Panc1 (cell line): ENCODE measurements at places on chromosomes 5 and 9.

DNA sequence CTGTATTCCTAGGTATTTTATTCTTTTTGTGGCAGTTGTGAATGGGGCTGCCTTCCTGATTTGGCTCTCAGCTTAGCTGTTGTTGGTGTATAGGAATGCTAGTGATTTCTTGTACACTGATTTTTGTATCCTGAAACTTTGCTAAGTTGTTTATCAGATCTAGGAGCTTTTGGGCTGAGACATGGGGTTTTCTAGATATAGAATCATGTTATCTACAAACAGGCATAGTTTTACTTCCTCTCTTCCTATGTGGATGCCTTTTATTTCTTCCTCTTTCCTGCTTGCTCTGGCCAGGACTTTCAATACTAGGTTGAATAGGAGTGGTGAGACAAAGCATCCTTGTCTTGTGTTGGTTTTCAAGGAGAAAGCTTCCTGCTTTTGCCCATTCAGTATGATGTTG is 129.9 kb downstream of the DMXL1 start:
- DNase-seq, result no peak

- no peak for DNase-seq
These were observed 942.4 kb downstream of the CDH12 start for GRCh38 chr5:21910731-21911130.

DNA sequence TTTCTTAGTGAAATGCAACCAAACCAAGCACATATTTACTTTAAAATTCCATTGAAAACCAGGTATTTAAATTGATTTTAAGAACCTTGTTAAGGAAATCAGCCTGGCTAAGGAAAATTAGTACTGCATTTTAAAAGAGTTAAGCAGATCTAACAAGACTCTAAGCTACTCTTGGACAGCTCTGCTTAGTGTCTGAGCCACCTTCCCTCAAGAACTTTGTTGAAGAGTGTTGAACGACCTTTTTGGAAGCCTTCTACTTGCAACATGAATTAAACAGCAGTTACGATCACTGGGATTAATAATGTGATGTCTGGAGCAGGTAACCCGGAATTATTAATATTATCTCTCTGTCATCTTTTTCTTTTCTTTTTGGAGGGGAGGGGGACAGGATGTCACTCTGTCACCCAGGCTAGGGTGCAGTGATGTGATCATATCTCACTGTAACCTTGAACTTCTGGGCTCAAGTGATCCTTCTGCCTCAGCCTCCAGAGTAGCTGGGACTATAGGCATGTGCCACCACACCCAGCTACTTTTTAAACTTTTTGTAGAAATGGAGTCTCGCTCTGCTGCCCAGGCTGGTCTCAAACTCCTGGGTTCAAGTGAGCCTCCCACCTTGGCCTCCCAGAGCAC is 74.7 kb downstream of the ANKRD55 start:
- no peak for DNase-seq

- no peak for DNase-seq
These were observed 7.1 kb downstream of the SPRY4 start for GRCh38 chr5:142317753-142318152.

DNA sequence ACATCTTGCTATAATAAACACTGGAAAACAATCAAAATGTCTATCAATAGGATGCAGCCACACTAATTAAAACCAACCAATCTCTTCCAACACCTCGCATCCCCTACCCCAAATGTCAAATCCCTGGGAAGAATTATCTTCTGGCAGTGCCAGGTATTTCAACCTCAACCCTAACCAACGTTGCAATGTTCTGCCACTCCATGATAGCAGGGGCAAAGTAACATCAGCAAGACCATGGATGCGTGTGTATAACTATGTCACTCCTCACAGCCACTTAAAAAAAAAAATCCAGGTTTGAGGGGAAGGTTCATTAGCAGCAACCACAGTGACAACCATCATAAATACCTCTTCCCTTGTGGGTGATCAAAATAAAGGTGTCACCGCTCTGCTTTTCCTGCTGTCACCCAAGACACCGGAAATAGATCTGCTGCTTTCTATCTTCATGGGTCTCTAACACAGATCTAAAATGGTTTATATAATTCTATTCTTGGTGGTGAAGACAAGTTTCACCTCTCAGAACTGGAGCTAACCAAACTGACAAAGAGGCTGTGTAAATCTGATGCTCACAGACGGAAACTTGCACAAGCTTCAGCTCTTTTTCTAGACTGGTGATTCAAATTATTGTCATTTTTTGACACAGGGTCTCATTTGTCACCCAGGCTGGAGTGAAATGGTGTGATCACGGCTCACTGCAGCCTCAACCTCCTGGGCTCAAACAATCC is 9.9 kb downstream of the HSPA9 start:
- no peak for DNase-seq

DNA sequence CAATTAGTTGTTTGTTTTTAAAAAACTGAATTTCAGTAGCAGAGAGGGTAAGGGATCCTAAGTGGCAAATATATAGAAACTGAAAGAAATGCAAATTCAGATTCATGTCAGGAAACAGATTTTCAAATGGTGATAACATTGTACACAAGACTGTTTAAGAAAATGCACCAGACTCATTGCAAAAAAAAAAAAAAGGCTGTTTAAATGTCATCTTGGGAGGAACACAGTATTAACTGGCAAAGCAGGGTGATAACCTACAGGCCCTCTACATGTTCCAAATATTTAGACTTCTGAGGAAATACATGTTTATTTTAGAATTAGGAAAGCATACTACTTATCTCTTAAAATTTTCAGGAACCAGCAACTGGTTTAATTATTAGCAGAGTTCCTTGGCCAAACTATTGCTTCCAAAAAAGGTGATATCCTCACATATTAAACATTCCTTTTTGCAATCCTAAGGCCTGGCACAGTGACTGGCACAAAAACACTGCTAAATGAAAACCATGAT is 114.5 kb downstream of the TSSK1B start:
- no peak for DNase-seq

DNA sequence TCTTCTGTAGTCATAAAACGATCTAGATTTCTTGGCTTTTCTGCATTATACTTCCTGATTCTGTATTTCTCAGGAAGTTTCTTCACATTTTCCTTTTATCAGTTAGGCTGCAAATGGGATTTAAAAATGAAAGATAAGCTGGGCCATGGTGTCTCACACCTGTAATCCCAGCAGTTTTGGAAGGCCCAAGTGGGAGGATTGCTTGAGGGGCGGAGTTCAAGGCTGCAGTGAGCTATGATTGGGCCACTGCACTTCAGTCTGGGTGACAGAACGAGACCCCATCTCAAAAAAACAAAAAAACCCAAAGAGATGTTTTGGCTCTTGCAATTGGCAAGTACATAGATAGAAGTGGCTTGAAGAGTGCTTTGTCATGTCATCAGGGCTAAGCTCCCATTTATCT is 26.2 kb upstream of the APC start:
- DNase-seq, result no peak

DNA sequence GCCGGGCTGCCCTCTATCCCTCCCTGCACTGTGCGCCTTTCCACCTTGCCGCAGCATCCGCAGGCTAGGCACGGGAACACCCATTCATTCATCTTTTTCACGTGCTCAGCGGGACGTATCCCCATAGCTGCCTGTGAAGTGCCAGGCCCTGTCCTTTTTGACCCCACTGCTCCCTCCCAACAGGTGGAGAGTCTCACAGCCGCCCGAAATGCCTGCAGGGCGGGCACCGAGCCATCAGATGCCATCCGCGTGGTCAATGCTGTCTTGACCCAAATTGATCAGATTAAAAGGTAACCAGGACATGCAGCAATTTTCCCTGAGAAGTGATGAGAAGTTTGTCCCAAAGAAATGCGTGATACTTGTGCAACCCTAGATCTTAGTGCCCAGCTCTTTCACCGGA is 15.5 kb downstream of the TRIP13 start:
- DNase-seq, result no peak

DNA sequence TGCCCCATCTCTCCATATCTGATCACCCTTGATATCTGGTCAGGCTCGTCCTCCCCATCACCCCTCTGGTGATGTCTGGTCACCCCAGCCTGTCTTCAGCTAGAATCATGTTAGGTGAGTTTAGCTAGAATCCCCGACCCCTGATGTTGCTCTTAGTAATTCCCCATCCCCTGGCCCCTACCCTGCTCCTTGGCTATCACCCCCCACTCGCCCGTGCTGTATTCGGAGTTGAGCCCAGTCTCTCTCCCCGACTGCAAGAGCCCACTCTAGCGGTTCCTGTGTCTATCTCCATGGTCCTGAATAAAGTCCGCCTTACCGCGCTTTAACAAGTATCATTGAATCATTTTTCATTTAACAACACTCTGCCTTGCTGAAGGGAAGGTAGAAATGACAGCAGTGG is 33.7 kb downstream of the ADAMTS2 start:
- DNase-seq, result no peak

- no peak for DNase-seq
These were observed 114.3 kb downstream of the MVB12B start for GRCh38 chr9:126440940-126441339.

DNA sequence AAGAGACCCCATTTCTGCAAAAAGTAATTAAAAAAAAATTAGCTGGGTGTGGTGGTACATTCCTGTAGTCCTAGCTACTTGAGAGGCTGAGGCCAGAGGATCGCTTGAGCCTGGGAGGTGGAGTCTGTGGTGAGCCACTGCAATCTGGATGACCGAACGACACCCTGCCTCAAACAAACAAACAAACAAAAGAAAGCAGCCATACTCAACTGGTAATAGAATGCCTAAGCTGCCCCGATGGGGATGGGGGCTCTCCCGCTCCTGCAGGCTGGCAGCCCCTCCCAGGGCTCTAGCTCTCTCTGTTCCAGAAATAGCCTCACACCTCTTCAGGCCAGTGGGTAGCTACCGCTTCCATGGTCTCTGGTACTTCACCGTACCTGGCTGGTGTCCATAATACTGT is 241.8 kb downstream of the FANCC start:
- DNase-seq, result no peak

- no peak for DNase-seq
These were observed 15.7 kb downstream of the FAM151B start for GRCh38 chr5:80503641-80504040.

DNA sequence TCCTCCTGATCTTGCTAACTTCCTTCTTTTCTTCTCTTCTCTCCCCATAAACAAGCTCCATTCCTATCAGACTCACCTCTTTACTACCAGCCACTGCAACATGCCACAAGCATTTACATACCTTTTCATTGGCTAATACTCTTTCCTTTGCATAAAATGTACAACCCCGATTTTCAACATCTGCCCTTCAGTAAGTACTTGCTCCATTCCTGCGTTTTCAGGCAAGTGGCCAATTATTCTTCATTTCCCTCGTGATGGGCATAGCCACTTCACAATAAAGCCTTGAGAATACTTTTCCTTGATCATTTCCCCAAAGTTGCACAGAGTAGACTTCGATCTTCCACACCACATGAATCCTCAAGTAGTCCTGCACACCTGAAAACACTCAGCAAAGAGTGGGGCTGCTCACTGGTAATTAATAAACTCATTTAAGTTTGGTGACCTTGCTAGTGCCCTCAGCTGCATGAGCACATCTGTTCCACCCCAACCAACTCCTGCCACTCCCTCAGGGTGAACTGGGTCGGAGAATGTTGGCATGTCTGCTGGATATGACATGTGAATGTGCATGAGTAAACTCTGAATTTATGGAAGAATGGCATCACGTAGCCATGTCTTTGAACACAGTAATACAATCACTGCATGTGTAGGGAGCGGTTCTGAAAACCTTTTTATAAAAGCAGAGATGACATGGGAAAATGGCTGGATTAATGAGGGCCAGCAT is 535.8 kb downstream of the SEMA5A start:
- DNase-seq, result no peak

DNA sequence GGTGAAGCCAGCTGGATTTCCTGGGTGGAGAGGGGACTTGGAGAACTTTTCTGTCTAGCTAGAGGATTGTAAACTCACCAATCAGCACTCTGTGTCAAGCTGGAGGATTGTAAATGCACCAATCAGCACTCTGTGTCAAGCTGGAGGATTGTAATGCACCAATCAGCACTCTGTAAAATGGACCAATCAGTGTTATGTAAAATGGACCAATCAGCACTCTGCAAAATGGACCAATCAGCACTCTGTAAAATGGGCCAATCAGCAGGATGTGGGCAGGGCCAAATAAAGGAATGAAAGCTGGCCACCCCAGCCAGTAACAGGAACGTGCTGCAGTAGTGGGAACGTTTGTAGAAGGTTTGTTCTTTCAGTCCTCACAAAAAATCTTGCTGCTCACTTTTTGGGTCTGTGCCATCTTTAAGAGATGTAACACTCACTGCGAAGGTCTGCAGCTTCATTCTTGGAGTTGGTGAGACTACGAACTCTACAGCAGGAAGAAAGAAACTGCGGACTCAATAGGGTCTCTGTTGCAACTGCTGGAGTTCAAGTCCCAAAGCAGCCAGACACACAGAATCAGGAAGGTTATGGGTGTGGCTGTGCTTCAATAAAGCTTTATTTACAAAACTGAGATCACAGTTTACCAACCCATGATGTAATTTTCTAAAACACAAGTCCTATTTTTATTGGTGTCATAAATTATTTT is 145.7 kb upstream of the ERCC6L2 start:
- no peak for DNase-seq

- DNase-seq, result no peak
These were observed 186.1 kb upstream of the MAST4 start for GRCh38 chr5:66410122-66410521.

- no peak for DNase-seq
These were observed 65.3 kb downstream of the SH3RF2 start for GRCh38 chr5:146001544-146002190.

DNA sequence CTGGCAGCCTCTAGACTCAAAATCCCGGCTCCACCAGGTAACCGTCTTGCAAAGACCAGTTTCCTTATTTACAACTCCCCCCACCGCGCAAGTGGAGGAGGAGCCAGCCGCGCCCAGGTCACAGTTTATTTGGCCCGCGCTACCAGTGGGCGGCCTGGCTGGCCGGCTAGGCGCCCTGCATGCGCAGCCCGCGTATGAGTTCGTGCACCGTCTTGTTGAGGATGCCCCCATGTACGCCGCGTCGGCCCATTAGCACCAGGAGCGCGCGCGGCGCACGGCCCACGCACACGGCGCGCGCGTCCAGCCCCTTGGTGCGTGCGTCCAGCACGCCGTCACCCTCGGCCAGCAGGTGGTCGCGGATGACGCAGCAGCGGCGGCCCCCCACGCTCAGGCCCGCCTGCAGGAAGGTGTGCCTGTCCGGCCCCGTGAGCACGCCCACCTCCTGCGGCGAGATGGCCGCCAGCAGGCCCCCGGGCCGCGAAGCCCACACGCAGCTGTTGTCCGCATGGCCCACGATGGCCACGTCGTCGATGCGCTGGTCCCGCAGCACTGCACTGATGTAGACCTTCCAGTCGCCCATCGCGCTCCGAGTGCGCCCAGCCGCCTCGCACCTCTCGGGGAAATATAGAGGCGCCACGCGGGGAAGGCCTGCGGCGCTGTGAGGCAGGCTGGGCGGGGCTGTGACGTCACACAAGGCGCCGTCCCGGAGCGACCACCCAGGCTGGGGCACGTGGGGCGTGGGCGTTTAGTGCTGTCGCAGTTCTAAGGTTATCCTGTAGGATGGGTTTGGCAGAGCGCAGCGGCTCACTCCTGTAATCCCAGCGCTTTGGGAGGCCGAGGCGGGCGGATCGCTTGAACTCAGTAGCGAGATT is at the start of gene PFN3:
Gene PFN3 (minus strand): TSS at position 665 of the 872 bp plus-strand sequence. CDS start 85 bp downstream, at position 580.
- no peak for DNase-seq

DNA sequence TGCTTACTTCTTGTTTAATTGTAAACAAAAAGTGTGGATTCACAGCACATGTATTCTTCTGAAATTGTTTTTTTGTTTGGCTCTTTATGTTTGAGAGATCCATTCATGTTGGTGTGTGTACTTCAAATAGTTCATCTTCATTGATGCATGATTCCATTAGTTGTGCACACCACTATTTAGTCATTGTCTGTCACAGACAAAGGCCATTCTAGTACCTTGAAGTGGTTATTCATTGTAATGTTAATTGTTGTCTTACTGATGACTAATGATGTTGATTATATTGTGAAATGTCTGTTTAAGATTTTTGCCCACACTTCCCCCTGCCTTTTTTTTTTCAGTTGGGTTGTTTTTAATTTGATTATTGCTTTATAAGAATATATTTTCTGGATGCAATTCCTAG is 391.3 kb downstream of the DIRAS2 start:
- no peak for DNase-seq
